ENCODE measurements at places on chromosomes 2 and 18.

DNA sequence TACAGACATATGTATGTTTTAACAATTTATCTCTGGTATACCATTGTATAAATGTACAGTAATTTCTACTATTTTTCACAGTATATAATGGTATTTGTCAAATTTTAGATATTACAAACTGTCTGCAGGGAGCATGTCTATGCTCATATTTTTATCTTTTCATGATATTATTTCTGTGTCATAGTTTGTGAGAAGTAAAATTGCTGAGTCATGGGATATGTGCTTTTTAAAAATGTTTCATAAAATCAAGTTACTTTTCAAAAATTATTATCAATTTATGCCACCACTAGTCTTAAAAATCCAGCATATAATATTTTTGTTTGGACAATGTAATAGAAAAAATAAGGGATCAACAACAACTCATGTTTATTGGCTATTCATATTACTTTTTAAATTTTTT is 9.1 kb upstream of the ZNF804A start:
- DNase-seq, result no peak

DNA sequence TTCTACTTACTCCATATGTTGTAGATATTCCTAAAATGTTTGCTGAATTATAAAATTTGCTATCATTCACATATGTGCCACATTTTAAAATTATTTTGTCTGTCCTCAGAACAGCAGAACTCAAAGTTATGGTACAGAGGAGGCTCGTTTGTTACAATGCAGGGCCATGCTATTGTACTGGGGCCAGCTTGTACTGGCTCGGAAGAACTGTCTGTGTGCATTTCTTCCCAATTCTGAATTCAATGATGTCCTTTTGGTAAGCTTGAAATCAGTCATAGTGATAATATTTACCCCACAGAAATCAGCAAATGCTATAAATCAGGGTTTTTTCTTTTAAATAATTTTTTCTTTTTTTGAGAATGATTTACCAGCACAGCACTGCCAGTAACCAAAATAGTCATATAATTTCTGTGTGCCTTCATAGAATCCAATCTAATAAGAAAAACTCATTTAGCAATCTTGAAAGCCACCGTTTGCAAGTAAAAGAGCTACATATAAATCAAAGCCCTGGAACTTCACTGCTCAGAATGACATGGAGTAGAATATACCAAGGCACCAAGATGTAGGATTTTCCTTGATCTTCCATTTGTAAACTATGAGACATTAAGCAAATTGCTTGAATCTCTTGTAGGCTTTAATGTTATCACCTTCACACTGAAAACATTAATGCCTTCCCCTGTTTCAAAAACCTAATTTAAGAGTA is 90.7 kb upstream of the EPHA4 start:
- no peak for DNase-seq

- no peak for DNase-seq
Measured at GRCh38 chr2:113930448-113930847, 40.6 kb downstream of the ACTR3 start.

GRCh38 chr18:394987-395362 is 105.5 kb downstream of the COLEC12 start:
- DNase-seq, result no peak

- no peak for DNase-seq
Measured at GRCh38 chr2:128284841-128285240, 33.8 kb downstream of the HS6ST1 start.

- no peak for DNase-seq
Measured at GRCh38 chr2:50343150-50343830, 688.6 kb downstream of the NRXN1 start.

GRCh38 chr2:6202756-6203155 is 510.6 kb downstream of the SOX11 start:
- no peak for DNase-seq

GRCh38 chr2:219631904-219632759 is 4.7 kb downstream of the SLC4A3 start:
- DNase-seq, result no peak

GRCh38 chr2:67694445-67694844 is 297.3 kb downstream of the ETAA1 start:
- DNase-seq, result no peak

- no peak for DNase-seq
Measured at GRCh38 chr2:154125891-154126290, 254.2 kb downstream of the GALNT13 start.

GRCh38 chr2:60336442-60337141 is 216.9 kb downstream of the BCL11A start:
- no peak for DNase-seq

GRCh38 chr2:231655894-231656293 is 52.4 kb upstream of the PTMA start:
- DNase-seq, result no peak

DNA sequence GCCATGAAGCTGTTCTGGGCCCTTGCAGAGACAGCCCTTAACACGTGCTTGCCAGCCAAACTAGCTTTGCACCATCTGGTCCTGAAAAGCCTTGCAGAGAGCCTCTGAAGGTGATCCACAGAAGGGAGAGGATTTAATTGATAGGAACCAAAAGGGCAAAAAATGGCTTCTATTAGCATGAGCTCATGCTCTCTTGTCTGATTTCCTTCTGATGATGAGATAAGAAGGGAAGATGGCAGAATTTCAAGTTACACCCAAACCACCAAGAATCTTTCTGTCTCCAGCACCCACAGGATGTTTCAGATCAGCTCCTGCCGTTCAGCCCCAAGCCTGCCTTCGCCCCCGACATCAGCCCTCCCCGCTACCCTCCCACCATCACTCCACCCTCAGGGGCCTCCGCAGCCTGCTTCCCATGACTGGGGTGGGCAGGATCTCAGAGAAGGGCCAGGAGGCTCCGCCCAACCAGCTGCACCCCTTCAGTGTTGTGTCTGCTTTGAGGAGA is 23.4 kb upstream of the GLI2 start:
- DNase-seq, result no peak

DNA sequence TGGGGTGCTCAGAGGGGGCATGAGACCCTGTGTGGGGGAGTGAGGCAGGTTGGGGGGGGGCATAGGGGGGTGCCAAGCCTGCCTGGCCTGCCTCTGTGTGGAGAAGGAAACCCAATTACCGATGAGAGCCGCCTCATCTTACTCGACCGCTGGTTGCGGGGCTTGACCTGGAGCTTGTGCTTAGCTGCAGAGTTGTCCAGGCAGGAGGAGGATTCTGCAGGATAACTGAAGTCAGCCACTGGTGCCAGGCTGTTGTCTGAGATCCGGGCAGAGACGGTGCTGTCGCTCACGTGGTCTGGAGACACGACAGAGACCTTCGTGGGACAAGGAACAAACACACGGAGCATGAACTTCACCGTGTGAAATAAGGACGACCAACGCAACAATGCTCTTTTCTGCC is 95.9 kb upstream of the MGAT4A start:
- no peak for DNase-seq

- no peak for DNase-seq
Measured at GRCh38 chr2:729376-729861, 52.2 kb upstream of the TMEM18 start.

- DNase-seq, result no peak
Measured at GRCh38 chr2:23746141-23746863, 180.6 kb downstream of the ATAD2B start.

DNA sequence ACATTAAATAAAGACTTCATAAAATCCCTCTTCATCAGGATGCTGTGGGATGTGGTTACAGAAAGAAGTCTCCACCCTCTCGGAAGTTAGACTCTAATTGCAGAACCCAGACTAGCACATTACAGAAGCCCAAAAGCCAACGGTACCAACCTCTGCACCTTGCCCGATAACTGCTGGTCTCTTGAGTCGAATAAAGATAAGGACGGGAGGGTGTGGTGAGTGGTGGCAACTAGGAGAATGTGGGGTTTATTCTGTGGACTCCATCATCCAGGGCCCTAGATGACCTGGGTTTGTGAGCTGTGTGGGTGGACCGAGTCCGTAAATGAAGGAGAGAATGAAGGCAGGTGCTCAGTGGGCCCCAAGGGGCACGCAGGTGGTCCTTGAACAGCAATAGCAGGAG is 462.8 kb upstream of the ID2 start:
- no peak for DNase-seq

GRCh38 chr2:72425996-72426395 is 278.3 kb upstream of the CYP26B1 start:
- DNase-seq, result no peak

GRCh38 chr2:39730685-39731302 is 48.3 kb downstream of the THUMPD2 start:
- DNase-seq, result no peak

DNA sequence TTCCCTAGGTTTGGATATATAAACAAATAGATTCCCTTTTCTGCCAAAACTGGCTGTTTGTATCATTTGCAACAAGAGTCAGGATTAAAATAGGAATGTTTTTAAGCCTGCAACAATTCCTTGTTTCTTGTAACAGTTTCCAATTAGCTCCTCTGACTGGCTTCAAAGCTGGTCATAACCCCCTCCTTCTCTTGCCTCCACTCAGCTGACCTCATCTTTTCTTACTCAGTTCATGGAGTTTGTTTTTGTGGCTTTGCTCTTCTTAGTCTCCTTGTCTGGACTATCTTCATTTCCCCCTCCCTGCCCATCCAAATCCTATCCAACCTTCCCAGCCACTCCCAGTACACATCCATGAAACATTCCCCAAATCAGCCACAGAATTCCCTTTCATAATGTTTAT is 14.3 kb upstream of the RAPH1 start:
- DNase-seq, result no peak

DNA sequence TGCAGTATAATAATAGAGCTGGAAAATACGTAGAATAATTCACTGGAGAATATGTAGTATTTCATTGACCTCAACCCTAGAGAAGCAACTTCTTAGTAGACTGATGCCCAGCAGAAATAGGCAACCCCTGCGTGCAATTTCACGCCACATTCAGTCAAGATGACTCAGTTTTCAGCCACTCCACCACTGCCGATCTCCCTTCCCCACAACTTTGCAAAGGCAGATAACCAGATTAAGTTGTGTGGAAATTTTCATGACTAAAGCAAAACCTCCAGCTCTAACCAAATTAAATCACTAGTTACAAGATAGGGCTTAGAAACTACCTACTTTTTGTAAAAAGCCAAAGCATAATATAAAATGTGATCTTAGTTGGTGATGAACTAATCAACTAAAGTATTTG is 63.3 kb upstream of the STK17B start:
- DNase-seq, result no peak

DNA sequence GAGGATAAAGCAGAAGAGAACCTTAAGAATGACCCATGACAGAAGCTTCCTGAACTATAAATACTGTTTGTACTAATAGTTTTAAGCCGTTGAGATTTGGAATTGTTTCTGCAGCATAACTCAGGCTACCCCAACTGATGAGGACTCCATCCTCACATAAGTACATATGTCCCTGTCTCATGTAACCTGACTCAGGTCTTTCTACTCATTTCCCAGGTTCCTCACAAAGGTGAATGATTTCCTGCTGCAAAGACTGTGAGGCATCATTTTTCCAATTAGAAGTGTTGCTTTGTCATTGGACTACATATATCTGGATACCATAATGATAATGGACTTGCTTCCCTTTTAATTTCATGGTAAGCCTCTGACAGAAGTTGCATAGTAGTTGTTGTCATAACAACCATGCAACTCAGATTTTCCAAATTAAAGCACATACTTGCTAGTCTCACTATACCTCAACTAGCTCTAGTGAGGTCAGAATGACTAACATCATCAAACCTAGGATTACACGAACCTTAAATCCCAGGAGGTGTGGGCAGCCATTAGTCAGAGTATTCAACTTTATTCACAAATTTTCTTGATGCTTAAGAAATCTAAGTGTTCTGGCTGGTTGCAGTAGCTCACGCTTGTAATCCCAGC is 38.0 kb upstream of the NEDD4L start:
- DNase-seq, result no peak

DNA sequence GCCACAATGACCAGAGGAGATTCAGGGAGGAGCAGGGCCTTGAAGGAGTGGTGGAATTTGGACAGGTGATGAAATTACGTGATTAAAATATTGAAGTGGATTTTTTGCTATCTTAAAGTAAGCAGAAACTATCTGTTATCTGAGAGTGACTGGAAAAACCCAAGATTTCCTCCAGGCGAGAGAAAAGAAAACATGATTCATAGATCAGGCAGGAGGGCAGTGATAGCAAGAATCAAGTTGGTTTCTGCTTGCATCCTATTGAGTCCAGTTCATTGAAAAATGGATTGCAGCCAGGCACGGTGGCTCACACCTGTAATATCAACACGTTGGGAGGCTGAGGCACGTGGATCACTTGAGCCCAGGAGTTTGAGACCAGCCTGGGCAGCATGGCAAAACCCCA is 127.8 kb downstream of the NXPH2 start:
- no peak for DNase-seq

Data from cortex of kidney (tissue), 1 donor.